ENCODE measurements at places on chromosomes 2 and 18.

DNA sequence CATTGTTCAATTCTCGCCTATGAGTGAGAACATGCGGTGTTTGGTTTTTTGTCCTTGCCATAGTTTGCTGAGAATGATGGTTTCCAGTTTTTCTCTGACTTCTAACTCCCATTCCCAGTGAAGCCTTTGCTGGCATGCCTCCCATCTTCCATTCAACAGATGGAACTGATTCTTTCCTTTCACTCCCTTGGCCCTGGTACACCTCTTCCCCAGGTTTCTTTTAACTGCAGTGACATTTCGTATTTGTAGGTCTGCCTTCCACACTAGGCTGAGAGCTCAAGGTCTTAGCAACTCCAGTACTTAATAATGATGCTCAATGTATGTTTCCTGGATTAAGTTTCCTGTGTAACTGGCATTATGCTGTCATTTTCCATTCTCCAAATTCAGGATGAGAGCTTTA lies 48.5 kb downstream of the GAREM1 start:
- no peak for DNase-seq

DNA sequence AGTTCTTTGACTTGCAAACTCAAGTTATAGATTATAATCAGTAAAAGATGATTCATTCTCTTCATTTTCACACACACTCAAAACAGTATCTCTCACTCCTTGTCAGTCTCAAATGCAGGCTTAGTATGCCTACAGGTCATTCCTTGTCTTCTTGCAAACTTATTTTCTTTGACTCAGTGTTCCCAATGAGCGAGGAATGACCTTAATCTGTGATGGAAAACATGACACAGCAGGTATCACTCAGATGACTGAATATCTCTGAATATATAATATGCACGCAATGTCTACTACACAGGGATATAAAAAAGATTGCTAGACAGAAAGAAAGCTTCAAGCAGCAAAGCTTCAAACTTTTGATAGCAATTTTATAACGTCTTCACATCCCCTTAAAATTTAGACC lies 127.8 kb upstream of the RGPD4 start:
- DNase-seq, result no peak

- DNase-seq, result no peak
Observed at GRCh38 chr2:234044157-234044556, 6.3 kb upstream of the SPP2 start.

- no peak for DNase-seq
Observed at GRCh38 chr2:174821628-174822027, 57.4 kb upstream of the CHRNA1 start.

DNA sequence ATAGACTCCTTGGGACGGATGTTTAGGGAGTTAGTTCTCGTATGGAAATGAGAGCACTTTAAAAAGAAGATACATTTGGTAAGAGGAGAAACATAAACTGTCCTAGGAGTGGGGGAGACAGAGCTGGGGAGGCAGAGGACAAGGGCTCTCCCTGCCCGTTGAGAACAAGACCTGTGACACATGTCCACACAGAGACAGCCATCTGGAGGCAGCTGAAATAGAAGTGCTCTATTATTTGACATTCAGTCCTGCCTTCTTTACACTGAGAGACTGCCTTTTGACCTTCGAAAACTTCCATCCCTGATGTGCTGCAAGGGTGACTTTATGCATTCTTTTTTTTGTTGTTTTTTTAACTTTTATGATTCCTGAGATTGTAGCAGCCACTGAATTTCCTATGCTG lies 150.1 kb downstream of the UXS1 start:
- DNase-seq, result no peak

DNA sequence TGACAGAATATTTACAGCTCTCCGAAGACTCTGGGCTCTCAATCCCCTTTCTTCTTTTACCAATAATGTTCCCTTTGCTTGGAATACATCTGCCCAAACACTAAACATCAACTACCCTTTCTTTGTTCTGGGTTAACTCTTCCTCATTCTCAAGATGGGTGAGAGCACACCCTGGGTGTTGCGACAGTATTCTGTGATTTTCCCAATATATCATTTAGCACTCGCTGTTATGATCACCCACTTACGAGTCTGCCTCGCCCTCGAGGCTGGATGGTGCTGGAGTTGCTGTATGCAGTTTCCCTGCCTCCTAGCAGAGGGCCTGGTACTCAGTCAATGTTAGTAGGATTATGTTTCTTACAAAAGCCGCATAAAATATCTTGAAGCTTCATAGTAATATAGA lies 93.2 kb downstream of the SOCS6 start:
- DNase-seq, result no peak

- DNase-seq, result no peak
Observed at GRCh38 chr2:230869914-230870543, 5.3 kb downstream of the ITM2C start.

DNA sequence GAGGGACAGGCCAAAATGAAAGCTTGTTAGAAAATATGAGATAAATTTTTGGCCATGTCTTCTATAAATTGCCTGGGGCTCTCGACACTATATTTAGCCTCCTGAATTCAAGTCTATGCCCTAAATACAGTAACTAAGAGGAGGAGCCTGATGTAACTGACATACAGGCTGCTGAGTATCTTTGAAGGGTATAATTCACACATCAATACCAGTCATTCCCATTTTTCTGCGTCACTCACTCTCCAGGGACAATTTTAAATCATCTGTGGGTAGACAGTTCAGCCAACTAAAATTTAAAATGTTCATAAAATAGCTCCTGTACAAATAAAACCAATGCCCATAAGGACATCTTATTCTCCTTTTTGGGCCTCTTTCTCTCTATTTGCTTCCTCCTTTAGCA lies 105.9 kb downstream of the AP1S3 start:
- no peak for DNase-seq

GRCh38 chr2:68959001-68959400 lies 6.3 kb upstream of the GKN2 start:
- no peak for DNase-seq

DNA sequence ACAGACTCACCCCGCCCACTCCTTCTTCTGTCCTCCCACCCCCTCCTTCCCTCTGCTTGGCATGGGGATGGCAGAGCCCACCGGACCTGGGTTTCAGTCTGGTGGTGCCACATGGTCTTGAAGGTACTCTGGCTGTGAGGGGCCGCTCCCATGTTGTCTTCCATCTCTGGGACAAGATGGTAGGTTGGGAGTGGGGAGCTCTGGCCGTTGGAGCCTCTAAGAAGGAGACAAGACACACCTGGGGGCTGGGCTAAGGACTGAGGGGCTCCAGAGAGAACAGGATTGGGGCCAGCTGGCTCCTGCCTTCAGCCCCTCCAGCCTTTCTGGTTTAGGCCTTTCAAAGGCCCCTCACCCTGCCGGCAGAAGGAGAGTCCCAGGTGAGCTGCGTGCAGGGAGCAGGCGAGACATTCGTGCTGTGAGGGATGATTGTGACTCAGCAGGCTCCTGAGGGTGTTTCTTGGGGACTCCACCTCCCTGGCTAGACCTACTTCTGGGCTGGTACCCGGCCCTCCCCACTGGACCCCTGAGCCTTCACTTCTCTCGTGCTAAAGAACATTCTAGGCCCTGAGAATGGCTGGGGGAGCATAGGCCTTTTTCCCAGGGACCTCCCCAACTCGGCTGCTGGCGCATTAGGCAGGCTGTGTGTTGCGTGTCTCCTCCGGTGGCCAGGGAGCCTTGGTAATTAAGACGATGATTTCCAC lies 128.2 kb upstream of the HAAO start:
- no peak for DNase-seq

GRCh38 chr2:24359129-24360049 lies 947 bp downstream of the ITSN2 start:
- DNase-seq, result peak; percentile 47

DNA sequence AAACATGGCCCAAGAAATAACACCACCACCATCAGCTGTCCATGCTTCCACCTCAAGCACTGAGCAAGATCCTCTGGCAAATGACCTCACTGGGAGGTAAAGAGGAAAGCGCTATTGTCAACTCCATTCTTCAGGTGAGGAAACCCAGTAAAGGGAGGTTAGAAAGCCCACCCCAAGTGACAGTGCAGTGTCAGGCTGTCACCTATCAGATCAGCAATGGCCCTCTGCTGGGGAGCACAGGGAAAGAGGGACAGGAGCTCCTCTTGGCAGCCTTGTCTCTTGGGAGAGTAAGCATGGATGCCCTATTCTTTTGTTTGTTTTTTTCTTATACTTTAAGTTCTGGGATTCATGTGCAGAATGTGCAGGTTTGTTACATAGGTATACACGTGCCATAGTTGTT lies 104.3 kb upstream of the DAPL1 start:
- DNase-seq, result no peak

All from breast epithelium (tissue), 4 donors.